ENCODE measurements at places on chromosomes 2 and 18.

GRCh38 chr18:55884498-55884897 lies 296.5 kb upstream of the TCF4 start:
- no peak for DNase-seq

- DNase-seq: no peak
Measured at GRCh38 chr2:100113990-100114433, 28.4 kb downstream of the AFF3 start.

GRCh38 chr2:26184555-26185303 lies 11.8 kb downstream of the GAREM2 start:
- DNase-seq: peak; percentile 73

GRCh38 chr2:43569921-43570320 lies 25.9 kb downstream of the THADA start:
- DNase-seq: no peak

GRCh38 chr2:211745295-211746097 lies 793.1 kb downstream of the ERBB4 start:
- no peak for DNase-seq

DNA sequence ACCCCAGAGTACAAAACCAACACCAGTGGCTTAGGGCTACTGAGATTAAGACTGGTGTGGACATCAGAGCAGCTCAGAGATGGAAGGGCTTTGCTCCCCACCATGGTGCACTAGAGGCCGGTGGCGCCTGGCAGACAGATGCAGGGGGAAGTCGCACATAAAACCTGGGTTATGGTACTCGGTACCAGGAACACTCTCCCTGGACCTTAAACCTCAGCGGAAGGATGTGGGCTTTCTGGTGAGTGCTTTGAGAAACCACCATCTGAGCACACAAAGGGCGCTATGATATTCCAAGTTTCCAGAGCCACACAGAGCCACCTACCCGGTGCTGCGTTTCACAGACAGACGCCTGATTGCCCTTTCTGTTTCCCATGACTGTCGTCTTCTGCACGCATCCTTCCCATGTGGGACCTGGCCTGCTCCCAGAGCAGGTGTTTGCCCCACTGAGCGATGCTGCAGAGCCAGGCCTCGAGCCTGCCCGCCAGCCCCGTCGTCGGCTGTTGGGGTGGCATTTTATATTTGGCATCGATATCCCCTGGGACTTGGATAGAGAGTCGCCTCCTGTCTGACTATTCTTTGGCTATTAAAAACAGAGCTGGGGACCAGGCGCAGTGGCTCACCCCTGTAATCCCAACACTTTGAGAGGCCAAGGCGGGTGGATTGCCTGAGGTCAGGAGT lies 89.5 kb upstream of the ODC1 start:
- DNase-seq: no peak

DNA sequence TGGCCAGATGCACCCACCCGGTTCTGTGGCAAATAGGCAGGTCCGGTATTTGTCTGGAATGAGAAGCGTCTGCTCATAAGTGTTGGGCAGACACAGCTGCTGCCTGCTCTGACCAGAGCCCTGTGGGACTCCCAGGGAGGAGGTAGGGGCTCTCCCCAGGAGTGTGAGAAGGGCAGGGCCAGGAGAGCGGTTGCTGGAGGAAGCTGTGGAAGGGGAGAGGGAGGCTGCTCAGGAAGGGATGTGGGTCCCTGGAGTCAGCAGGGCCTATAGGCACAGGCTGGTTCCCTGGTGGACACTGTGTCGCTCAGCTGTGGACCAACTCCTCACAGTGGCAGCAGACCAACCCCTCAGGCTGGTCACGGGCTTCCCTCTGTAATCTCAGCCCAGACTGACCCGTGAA lies 109.2 kb downstream of the DYSF start:
- DNase-seq: no peak

GRCh38 chr2:118056165-118056534 lies 32.1 kb upstream of the INSIG2 start:
- no peak for DNase-seq

DNA sequence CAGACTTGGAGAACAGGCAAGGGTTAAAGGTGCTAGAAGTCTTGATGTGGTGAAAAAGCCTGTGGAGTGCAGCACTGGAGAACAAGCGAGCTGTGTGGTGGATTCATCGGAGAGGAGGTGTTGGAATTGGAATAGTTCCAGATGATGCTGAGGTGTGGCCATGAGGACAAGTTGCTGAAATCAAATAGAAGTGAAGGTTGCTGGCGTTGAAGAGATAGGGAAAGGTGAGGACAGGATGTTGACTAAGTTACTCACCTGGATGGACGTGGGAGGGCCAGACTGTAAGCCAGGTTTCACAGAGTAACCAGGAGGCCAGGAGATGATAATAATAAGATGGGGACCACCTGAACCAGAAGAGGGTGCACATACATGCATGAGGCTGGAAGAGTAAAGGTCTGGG lies 173.4 kb downstream of the DIS3L2 start:
- DNase-seq: no peak

DNA sequence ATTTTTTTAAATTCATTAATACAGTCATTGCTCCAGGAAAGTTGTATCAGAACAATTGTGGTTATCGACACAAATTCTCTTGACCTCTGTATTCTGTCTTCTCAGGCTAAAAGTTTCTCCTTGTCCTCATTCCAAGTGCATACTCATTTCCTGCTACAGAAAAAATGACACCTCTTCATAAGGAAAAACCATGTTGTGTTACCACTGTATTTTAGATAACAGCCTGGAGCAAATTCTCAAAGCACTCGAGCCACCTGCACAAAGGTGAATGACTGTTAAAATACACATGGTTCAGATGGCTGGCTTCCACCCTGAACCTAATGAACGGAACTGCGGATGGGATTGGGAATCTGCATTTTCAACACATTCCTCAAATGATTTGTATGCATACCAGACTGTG lies 586.5 kb downstream of the EPHA4 start:
- DNase-seq: no peak

DNA sequence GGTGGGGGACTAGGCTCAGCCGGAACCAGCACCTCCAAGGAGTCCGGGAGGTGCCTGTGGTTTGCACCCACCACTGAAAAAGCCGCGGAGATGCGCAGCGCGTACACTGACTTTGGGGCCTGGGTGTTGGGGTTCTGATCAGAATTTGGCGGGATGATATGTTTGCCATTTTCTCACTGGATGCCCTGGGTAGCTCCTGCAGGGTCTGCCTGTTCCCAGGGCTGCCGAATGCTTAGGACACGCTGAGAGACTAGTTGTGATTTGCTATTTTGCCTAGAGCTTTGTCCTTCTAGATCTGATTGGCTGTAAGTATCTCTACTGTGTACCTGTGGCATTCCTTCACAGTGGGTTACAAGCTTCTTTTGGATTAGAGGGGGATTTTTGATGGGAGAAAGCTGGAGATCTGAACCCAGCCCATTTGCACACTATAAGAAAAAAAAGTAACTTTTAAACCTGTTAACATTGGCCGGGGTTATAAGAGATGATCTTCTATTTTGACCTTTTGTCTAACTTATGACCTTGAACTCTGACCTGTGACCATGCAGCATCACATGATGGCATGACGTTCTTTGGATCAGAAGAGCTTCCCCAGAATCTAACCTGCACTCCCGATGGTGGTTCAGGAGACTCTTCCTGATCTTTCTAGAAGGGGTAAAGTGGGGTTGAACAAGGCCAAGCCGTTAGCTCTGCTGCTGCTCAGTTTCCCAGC lies 1.6 kb downstream of the KCNE4 start:
- no peak for DNase-seq

DNA sequence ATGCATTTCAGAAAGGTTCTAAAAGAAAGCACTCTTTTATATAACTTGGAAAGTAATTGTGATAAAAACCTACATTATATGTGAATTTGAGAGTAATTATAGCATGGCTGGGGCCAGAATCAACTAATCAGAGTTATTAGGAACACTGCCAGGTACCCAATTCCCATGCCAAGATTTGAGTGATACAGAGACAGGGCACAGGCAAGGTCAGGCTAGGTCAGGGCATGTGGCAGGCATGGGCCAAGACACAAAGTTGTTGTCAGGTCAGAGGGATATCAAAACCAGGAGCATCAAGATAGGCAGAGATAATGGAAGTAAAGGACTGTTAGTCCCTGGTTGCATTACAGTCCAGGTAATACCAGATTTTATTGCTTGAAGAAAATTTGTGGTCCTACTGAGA lies 87.4 kb downstream of the MYO3B start:
- no peak for DNase-seq

DNA sequence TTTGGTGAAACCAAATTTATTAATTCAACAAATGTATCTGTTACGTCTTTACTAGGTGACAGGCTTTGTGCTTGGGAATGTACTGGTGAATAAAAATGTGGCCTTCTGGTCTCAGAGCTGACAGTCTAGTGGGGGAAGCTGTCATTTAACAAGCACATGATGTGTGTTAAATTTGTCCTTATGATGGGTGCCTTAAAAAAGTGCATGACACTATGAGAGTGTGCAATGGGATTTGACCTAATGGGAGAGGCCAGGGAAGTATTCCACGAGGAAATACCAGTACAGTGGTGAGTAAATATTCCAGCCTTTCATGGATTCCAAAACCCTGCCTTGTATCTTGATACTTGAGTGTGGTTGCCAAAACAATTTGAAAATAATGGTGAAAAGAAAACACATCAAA lies 308.9 kb downstream of the PLCL1 start:
- DNase-seq: no peak

GRCh38 chr2:201879996-201880395 lies 73.7 kb downstream of the CDK15 start:
- DNase-seq: no peak

- no peak for DNase-seq
Measured at GRCh38 chr2:196389670-196390069, 218.3 kb upstream of the STK17B start.

- no peak for DNase-seq
Measured at GRCh38 chr2:219019436-219019835, 21.9 kb downstream of the CFAP65 start.

DNA sequence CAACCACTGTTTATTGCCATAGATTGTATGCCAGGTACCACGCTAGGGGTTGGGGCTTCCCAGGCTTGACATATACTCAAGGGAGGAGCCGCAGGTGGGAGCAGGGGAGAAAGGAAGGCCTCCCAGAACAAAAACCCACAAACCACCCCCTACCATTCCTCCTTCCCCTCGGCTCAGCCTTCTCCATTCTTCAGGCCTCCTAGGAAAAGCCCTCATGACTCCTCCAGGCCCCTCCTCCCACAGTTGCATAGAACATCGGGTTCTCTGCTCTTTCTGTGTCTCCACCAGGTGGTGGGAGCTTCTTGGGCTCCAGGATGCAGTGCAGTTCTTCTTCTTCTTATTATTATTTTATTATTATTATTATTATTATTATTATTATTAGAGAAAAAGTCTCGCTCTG lies 80.3 kb downstream of the ZFP36L2 start:
- DNase-seq: no peak

- no peak for DNase-seq
Measured at GRCh38 chr18:42850174-42851083, 265.1 kb downstream of the RIT2 start.

GRCh38 chr18:53422896-53423295 lies 801.6 kb downstream of the MBD2 start:
- DNase-seq: no peak

DNA sequence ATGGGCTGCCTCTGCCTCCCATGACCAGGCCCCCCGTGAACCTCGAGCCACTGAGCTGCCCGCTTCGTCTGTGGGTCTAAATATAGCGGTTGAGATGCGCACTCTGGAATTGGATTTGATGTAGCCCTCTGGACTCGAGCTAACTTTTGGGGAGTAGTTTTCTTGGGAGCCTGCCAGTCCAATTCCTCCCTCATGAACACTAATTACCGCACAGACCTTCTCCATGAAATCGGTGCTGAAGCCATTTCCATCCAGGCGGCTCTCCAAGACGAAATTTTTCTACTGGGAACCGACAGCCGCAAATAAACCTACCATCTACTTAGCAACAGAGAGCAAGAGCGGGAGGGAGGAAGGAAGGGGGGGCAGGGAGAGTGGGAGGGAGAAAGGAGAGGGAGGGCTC lies 63.6 kb downstream of the CELF4 start:
- no peak for DNase-seq

GRCh38 chr2:188993247-188993646 lies 19.1 kb downstream of the COL3A1 start:
- DNase-seq: no peak

GRCh38 chr2:37858400-37858711 lies 66.7 kb upstream of the RMDN2 start:
- no peak for DNase-seq

DNA sequence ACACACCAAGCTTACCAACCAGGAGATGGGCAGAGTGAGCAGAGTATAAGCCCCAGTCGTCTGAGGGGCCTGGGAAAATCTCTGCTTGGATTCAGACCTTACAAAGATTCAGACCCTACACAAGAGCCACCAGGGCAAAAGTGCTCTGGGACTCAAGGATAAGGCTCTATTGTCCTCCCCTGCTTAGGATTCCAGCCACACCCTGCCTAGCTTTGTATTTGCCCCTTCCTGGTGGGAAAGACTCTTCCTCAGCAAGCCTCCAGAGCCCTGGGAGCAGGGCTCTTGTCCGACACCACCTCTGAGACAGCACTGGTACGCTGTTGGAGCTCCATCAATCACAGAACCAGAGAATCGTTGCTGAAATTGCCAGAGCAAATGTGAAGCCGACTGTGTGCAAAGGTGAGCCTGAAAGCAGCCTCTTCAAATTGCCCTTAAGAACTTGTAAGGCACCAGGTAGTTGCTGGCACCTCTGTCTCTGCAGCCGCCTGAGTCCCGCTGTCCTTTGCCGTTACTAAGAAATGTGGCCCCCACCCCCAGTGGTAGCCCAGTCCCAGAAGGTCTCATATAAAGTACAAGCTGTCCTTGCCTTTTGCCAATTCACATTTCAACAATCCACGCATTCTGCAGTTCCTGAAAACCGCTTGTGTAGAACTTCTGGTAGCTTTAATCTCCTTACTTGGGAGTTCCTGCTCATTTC lies 148.7 kb downstream of the CTIF start:
- DNase-seq: no peak

DNA sequence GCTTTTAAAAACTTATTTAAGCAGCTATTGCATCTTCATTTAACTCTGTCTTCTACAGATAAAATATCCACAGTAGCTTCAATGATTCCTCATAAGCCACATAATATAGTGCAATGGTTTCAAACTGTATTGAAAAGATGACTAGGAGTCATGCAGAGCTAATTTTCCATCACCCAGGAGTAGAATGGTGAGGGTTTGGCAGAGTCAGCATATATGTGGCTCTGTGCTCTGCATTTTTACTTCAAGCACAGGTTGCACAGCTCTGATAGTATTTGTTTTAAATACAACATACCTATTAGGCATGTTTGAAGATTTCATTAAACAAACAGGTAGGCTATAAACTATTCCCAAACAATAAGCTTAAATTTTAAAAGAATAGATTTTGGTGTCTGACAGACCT lies 731.9 kb upstream of the VRK2 start:
- no peak for DNase-seq

Data from activated gamma-delta T cell (primary cell).